ENCODE measurements at places on chromosomes 6 and 20.

DNA sequence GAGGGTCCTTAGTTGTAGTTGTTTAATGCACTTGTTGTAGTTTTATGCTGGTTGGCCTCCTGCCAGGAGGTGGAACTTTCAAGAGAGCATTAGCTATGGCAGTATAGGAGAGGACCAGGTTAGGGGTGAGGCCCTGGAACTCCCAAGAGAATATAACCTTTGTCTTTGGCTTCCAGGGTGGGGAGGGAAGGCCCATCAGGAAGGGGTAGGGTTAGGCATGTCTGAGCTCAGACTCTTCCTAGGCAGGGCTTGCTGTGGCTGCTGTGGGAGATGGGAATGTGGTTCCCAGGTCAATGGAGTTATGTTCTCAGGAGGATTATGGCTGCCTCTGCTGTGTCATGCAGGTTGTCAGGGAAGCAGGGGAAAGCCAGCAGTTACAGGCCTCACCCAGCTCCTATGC, 20.0 kb upstream of the GABRR1 start:
- DNase-seq = no peak

DNA sequence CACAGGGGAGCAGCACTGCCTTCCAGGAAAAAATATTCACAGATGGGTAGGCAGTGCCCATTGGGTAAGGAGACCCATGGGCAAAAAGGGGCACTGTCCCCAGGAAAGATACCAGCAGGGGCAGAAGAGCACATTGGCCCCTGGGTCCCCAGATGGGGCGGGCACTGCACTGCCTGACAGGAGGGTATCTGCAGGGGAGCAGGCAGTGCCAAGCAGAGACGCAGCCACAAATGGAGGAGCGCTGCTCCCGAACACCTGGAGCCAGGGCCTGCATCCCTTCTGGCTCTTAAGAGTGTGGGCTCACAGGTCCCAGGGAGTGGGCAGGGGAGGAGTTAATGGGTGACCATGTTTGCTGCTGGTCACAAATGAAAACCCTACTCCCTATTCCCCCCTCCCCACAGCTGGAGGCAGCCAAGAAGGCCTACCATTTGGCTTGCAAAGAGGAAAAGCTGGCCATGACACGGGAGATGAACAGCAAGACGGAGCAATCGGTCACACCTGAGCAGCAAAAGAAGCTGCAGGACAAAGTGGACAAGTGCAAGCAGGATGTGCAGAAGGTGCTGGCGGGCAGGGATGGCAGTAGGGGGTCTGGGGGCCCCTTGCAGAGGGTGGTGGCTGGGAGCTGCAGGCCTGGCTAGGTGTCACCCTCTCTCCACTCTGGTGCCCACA, 27.0 kb downstream of the SPDEF start:
- no peak for DNase-seq

DNA sequence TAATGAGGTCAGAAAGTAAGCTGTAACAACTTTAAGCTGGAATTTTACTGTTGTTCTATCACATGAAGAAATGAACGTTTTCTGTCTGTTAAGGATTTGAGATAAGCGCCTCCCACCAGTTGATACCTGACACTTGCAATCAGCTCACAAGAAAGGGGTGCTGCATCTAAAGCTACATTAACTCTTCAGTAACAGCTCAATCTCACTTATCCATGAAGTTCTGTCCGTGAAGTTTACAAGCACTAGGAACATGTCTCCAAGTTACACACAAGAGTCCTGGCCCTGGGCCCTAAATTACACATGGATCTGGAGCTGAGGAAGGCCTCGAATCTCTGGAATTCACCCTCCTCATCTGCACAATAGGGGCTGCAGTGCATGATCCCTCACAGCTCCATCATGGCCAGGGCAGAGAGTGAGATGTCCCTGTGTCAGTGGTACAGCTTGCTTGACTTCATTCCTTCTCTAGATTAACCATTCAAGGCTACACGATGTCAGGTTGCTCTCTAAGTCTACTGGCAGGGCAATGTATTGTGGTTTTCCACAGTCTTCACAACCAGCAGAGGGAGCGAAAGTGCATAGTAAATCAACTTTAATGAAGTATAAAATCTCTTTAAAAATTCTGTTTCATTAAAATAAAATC, 182.4 kb upstream of the MCHR2 start:
- DNase-seq = no peak

DNA sequence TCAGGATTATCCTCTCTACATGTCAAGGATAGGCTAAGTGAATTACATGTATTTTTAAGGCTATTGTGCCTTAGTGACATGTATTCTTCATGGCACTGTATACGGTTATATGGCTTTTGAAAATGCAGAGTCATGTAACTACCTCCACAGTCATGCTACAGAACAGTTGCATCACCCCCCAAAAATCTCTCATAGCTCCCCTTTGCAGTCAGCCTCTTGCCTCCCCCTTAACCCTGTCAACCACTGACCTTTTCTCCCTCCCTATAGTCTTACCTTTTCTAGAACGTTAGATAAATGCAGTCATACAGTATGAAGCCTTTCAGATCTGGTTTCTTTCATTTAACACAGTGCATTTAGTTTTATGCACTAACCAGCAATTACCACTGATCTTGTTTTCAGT, 10.3 kb upstream of the RNF24 start:
- DNase-seq = no peak

GRCh38 chr6:161590961-161591627, 317.2 kb upstream of the AGPAT4 start:
- DNase-seq = no peak

- DNase-seq = no peak
Measured at GRCh38 chr6:164412566-164412965, 896.8 kb downstream of the C6orf118 start.

DNA sequence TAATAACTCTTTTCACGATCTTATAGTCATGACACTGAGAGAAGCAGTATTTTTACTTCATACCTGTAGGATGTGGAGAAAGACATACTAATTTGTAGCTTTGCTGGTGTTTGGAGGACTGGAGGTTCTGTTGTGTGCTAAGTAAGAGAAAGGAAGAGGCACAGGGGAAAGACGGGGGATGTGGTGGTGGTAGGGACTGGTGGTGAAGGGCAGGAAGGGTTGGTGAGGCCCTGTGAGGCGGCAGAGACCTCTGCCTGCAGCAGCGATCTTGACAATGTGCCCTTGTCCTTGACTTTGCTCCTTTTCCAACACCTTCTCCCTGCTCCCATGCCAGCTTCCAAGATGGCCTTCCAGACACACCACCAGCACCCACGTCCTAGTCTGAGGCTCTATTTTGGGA, 32.6 kb upstream of the MPC1 start:
- DNase-seq = peak; percentile 52

DNA sequence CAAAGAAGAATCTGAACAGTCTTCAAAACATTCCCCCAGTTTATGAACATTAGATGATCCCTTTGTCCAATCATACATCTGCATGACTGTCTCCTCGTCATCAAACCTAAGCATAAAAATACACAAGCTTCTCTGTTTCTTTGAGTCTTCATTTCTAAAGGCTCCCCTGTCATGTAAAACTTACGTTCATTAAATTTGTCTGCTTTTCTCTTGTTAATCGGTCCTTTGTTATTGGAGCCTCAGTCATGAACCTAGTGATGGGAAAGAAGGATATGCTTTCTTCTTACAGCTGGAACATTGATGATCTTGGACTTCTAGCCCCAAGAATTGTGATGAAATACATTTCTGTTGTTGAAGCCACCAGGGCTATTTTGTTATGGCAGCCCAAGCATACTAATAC, 18.0 kb upstream of the RIPOR2 start:
- no peak for DNase-seq

- peak; percentile 14 for DNase-seq
Measured at GRCh38 chr20:58645412-58645968, 5.6 kb upstream of the STX16 start.

DNA sequence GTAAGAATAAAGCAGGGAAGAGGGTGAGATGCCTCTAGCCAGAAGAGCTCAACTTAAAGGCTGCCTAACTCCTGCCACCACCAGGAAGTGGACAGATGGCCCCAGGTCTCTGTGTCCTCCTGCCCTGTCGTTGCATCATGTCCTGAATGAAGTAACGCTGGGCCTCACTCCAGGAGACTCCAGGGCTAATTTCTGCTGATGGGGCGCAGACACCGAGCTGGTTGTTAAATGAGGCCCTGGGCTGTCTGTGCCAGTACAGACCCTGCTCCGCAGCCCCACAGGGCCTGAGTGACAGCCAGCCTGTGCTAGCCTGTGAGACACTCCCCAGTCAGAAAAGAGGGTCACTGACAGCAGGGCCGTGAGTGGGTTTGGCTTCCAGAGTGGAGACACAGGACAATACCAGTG, 6.5 kb downstream of the IP6K3 start:
- DNase-seq = no peak

GRCh38 chr6:154974485-154975149, 20.5 kb upstream of the TIAM2 start:
- DNase-seq = no peak

DNA sequence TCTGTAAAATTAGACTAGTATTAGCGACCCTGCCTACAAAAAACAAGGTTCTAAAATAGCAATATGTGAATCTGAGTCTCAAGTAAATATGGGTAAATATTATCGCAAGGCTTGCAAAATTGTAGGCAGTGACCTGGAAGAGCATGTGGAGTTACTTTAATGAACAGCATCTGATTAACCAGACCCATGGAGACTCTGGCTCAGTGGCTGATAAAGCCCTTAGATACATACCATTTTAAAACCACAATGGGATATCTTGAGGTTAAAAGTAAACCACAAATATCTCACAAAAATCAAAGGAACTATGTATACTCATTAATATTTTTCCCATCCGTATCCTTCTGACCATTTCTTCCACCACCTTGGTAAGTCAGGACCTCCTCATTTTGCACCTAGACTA, 187.0 kb downstream of the MTFR2 start:
- no peak for DNase-seq

DNA sequence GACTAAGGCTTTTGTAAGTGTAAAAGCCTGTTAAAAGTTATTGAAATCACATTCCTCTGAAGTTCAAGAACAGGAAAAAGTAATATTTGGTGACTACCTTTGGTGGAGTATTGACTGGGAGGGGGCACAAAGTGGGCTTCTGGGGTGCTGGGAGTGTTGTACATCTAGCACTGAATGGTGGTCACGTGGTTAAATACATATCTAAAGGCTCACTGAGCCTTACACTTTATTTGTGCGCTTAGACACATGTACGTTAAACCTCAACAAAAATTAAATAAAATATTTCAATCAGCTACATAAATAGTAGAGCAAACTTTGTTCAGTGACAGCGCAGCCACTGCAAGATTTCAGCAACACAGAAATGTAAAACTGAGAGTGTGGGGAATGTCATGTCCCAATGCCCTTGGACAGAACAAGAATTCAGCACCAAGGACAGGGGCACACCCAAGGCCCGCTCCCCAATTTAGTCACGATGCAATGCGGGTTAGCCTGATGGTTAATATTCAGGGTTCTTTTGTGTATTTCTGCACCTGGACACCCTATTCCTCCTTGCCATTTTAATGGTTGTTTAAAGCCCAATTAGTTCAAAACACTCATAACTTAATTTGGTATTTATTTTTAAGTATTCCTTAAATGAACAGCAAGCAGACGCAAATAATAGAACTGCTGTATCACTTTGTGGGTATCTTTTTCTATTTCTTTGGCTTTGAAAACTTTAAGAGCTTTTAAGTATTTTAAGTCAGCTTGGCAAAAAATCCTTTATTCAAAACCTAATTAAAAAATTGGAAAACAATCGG, 37.4 kb downstream of the ANGPT4 start:
- peak; percentile 37 for DNase-seq

DNA sequence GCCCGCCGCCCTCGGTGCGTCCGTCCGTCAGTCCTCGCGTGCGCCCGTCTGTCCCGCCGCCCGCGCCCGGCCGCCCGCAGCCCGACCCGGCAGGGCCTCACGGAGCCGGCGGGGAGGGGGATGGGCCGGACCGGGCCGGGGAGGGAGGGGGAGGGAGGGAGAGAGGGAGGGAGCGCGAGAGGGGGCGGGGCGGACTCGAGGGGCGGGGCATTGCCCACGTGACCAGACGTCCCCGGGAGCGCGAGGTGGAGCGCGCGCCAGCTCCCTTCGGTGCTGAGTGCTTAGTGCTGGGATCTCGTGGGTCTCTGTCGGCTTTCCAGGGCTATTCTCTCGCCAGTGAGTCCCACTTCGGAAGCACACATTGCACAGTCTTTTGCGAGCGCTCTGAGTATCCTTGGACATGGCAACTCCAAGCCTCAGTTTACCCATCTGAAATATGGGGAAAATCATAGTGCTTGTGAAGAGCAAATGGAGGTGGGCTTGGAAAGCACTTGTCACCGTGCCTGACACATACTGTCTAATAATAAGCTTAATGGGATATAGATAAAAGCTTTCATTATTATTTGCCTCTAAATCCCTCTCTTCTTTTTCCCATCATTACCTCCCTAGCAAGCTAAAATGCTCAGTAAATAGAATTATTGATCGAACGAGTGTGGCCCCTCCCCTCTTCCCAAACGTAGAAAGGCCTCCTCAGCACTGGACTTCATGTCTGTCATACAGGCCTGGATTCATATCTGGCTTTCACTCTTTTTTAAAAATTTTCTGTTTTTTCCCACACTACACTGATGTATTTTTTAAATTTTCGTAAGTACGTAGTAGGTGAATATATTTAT, at the start of gene NCOA6:
NCOA6 (minus strand) TSS at position 122 of the 833 bp plus-strand sequence. CDS start 43,296 bp downstream, outside the sequence.
- peak; percentile 82 for DNase-seq

DNA sequence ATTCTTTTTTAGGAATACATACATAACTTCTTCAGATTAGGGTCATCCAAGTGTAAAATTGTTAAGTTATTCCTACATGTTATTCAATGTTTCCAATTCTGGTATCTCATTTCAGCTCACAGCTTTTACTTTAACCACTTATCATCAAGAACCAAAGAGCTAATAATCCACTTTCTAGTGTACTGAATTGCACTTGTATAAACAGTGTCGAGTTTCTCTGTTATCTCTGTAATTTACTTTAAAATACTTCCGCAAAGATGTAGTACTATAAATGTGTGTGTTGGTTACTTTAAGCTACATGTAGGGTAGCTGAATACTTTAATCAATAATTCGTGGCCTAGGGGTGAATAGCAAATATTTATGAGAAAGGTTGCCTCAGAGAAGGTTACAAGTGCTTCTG, 8.8 kb upstream of the GJA1 start:
- no peak for DNase-seq

DNA sequence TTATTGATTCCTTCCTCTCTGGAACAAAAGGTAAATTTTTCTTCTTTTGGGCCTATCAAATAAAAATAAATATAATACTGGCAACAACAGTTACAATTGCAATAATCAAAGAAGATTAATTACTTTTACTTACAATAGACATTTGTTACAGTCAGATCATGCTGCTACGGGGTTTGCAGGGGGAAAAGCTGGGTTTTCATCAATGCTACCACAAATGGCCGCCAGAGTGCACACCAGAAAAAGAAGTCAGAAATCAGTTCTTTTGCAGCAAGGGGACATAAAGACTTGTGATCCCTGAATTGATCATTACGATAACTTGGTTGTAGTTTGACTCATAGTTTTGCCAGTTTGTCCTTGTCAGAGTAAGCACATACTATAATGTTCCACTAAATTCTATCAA, 714.5 kb upstream of the EYS start:
- no peak for DNase-seq
